ENCODE measurements at places on chromosomes 4 and X. TPM values are rescaled to one million over a fixed set of nuclear protein-coding genes. Genes with fewer than 3 reads are reported as not detected.

DNA sequence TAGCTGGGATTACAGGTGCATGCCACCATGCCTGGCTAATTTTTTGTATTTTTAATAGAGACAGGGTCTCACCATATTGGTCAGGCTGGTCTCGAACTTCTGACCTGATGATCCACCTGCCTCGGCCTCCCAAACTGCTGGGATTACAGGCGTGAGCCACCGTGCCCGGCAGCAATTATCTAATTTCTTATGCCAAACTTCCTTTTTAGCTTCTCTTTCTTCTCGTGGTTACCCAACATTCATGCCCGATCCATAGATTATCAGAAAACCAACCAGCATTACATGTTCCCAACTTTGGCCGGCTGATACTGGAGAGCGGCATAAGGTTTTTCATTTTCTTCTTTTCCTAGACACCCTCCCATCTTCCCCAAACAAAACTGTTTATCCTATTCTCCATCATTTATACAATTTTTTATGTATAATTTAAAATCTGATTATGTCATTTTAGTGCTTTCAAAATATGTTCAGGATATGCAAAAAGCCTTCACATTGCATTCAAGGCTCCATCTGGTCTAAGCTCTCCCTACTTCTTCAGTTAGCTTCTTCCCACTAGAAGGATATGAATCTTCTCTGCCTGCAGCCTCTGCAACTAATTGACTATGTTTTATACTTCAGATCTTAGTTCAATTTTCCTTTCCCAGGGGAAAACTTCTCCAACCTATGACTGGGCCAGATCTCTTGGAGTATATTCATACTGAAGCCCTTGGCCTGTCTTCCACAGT lies 8.7 kb downstream of the SLC7A11 start:
- H3K27me3 ChIP-seq, result no peaks in the 10 kb centered on the region
- no peaks in the 10 kb centered on the region for H3K36me3 ChIP-seq
- no peak overlapping the region for H3K27ac ChIP-seq
- DNase-seq, result no peak

Gene C4orf36
- 0.66 TPM for total RNA-seq

- H3K4me3 ChIP-seq, result no peak overlapping the region
- H3K4me1 ChIP-seq, result no peaks in the 10 kb centered on the region
- no peak for DNase-seq
- no peak overlapping the region for H3K27ac ChIP-seq
These were observed 41.0 kb downstream of the UGT2B28 start for GRCh38 chr4:69321153-69321729.

DNA sequence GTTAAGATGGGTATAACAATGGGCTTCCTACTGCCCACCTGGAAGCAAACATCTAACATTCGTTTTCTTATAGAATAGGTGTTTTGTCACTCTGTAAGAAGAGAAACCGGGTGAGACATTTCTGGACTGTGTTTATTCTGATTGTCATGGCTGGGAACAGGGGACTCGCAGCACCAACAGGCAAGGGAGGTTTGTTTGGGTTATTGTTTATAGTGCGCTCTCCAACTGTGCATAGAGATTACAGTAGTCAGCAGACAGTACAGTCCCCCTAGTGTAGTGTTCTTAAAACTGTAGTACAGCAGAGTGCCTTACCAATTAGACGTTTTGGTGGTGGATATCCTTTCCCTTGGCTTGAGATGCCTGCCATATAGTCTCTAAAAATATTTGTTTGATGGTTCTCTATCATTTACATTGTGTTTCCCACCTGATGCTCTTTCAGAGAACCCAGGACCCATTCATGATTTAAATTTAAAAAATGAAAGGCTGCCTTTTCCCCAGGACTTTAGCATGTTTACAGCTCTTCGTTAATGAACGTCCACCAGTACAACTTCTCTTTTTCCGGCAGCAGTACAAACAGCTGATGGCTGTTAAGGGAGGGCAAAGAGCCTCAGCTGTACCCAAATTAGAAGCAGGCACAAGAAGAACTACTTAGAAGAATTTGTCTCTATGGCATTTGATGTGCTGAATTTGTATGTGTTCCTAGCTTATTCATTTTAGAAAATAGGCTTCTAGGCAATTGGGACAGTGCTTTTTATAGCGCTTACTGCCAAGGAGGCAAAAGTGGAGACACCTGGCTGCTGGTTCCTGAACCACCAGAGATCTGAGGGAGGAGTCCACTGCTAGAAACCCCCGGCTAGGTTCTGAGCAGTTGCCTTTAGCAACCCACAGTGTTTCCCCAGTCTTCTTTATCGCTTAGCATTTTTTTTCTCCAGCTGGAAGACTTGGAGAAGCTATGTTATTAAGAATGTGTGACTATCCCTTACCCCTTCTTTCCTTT lies 1.0 kb upstream of the RNF150 start:
- no peaks in the 10 kb centered on the region for H3K36me3 ChIP-seq
- no peak overlapping the region for H3K27ac ChIP-seq
- no peaks in the 10 kb centered on the region for H3K27me3 ChIP-seq
- H3K4me3 ChIP-seq, result no peak overlapping the region
- peaks cover 30% of the 10 kb centered on the region for H3K4me1 ChIP-seq

GRCh38 chr4:28109801-28110200 lies 1249.2 kb downstream of the STIM2 start:
- no peaks in the 10 kb centered on the region for H3K36me3 ChIP-seq
- H3K27me3 ChIP-seq, result no peaks in the 10 kb centered on the region
- no peaks in the 10 kb centered on the region for H3K4me1 ChIP-seq
- H3K27ac ChIP-seq, result no peak overlapping the region
- H3K4me3 ChIP-seq, result no peak overlapping the region

Gene P2RY8
- 1.2 TPM for total RNA-seq

- H3K27ac ChIP-seq, result peak within 1 kb of the TSS; percentile 83
- H3K36me3 ChIP-seq, result no peaks in the 10 kb centered on the region
- peak within 1 kb of the TSS; percentile 68 for H3K4me3 ChIP-seq
- peaks cover 5% of the 10 kb centered on the region for H3K4me1 ChIP-seq
- peak; percentile 49 for DNase-seq
- no peaks in the 10 kb centered on the region for H3K27me3 ChIP-seq
These were observed at the start of gene ZNF41 for GRCh38 chrX:47482512-47483305. ZNF41 (minus strand) TSS chrX:47483222; CDS start chrX:47467481, 15,741 bp downstream.

DNA sequence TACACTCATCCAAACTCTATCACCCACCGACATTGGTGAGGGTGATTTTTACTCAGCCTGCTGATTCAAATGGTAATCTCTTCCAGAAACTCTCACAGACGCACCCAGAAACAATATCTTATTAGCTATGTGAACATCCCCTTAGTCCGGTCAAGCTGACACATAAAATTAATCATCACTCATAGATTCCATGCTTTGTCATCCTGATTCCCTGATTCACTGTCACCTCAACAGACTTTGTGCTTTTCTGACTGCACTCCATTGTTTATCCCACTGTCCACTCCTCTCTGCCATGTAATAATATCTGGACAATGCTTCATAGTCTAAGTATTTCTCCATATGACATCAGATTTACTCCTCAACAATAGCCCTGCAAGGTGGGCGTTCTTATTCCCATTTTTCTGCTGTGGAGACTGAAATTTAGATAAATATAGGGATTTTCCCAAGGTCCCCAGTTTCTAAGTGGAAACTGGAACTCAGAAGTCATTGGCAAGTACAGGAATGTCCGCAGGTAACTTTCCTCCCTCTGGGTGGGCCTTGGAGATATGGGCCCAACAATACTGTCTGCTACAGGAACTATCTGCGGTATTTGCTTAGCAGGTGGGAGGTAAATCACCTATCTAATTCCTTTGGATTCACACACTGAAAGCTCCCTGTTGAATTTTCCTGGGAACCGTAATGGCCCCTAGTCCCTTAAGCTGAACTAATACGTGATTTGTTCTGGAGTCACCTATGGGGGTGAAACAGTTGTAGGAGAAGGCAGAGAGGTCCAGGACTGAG lies 228.6 kb upstream of the BCOR start:
- no peaks in the 10 kb centered on the region for H3K4me1 ChIP-seq
- H3K36me3 ChIP-seq, result no peaks in the 10 kb centered on the region
- H3K27ac ChIP-seq, result no peak overlapping the region
- no peaks in the 10 kb centered on the region for H3K27me3 ChIP-seq
- no peak overlapping the region for H3K4me3 ChIP-seq

Gene FAT4
- 22.7 TPM for total RNA-seq

Gene MAGEE1
- 4.2 TPM for total RNA-seq

Gene PABPC1L2A
- total RNA-seq, result not detected

Gene IQCM
- total RNA-seq, result not detected

DNA sequence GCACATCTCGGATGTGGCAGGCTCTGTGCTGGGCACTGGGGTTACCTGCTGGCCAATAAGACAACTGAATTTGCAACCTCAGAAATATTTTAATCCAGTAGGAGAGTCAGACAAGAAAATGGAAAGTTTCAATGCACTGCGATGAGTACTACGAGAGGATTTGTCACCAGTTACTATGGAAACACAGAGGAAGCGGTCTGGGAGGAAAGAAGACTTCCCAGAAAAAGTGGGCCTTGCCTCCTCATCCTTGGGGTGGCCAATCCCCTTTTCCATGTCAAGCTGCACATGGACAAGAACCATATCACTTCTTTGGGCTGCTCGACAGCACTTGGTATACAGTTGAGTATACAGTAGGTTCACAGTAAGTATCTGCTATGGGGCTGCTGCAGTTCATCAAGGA lies 67.6 kb downstream of the FAM184B start:
- no peaks in the 10 kb centered on the region for H3K27me3 ChIP-seq
- H3K27ac ChIP-seq, result no peak overlapping the region
- no peak overlapping the region for H3K4me3 ChIP-seq
- no peaks in the 10 kb centered on the region for H3K4me1 ChIP-seq
- no peak for DNase-seq

- no peak overlapping the region for H3K4me3 ChIP-seq
- no peaks in the 10 kb centered on the region for H3K27me3 ChIP-seq
- H3K36me3 ChIP-seq, result no peaks in the 10 kb centered on the region
- no peak for DNase-seq
These were observed 19.0 kb downstream of the GAB3 start for GRCh38 chrX:154731881-154732280.

Gene STOX2
- 11.9 TPM for total RNA-seq

GRCh38 chr4:70818173-70818855 lies 21.4 kb downstream of the GRSF1 start:
- DNase-seq, result no peak
- no peaks in the 10 kb centered on the region for H3K4me1 ChIP-seq
- no peaks in the 10 kb centered on the region for H3K27me3 ChIP-seq
- H3K27ac ChIP-seq, result no peak overlapping the region
- peaks cover 71% of the 10 kb centered on the region for H3K36me3 ChIP-seq

- H3K36me3 ChIP-seq, result no peaks in the 10 kb centered on the region
- DNase-seq, result no peak
These were observed 476.3 kb upstream of the RPS6KA3 start for GRCh38 chrX:20743046-20743445.

DNA sequence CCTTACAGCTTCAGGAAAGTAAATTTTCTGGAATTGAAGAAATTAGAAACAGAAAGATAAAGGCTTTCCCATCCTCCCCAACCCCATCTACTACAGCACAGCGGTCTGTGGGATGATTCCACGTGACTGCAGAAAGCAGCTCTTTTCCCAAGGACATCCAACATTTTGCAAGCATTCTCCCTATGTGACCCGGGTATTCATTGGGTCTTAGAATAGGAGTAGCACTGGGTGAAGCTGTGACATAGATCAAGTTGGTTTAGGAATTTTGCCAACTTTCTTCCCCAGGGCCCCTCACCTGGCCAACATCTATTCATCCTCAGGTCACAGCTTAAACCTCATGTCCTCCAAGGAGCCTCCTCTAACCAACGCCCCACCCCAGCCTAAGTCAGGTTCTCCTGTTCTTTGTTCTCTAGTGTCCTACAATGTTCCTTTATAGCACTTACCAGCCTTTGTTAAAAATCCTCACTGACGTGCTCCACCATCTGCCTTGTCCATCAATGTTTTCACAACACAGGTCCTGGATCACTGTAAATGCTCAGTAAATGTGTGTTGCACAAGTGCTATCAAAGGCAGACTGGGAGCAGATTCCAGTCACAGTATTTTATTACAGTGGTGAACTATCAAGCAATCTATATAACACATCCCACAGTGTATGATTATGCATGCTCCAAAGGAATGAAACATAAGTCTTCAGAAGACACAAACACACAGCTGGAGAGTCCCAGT lies 80.9 kb upstream of the MTM1 start:
- no peaks in the 10 kb centered on the region for H3K4me1 ChIP-seq
- no peak overlapping the region for H3K4me3 ChIP-seq
- H3K36me3 ChIP-seq, result no peaks in the 10 kb centered on the region

DNA sequence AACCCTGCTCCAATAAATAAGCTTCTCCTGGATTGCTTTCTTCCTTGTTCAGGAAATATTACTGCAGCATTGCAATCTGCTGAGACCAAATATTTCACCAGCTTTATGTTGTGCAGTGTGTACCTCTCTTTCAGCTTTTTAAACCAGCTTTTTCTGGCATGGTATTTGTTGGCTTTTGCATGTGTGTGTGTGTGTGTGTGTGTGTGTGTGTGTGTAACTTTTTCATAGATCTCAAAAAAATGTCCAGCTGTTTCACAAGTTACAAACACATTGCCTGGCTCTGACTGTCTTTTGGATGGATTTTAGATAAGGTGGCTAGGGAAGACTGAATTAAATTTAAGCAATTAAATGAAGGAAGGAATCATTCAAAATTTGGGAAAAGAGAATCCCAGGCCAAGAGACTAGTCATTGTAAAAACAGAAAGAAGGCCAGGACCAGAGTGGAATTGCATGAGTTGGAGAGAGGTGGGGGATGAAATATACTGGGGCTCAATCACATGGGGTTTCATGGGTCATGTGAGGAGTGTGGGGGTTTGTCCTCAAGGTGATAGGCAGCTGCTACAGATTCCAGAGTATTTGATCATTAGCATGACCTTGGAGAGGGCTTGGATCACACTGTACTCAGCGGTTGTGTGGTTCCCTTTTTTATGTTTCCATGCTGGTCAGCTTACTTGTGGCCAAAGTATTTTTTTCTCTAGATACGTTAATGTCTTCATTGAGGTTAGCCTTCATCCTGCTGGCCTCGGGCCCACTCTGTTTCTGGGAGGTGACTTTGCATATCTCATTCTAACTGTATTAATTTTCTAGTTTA lies 357.7 kb upstream of the BOD1L1 start:
- no peaks in the 10 kb centered on the region for H3K4me1 ChIP-seq
- no peak overlapping the region for H3K27ac ChIP-seq
- H3K27me3 ChIP-seq, result no peaks in the 10 kb centered on the region
- H3K36me3 ChIP-seq, result no peaks in the 10 kb centered on the region
- H3K4me3 ChIP-seq, result no peak overlapping the region

Gene QRFPR
- not detected for total RNA-seq

DNA sequence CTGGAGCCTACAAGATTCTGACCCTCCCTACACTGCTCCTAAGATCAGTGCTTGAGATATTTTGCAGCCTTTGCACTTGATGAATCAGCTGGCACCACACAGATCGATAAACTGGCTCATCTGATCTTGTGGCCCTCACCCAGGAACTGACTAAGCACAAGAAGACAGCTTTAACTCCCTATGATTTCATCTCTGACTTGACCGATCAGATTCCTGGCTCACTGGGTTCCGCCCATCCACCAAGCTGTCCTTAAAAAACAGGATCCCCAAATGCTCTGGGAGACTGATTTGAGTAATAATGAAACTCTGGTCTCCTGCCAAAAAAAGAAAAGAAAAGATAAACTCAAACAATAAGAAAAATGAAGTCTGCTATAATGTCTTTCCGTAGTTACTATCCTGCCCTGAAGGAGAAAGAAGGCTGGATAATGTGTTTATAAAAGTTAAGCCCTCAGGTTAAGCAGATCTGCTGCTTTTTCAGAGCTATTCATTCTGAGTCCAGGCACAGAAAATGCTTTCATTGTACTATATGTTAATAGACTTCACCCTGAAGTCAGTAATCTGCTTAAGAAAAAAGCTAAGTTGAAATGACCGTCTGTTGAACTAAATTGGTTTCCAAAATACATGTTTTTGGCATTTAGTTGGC lies 795.2 kb downstream of the TRIML1 start:
- H3K4me1 ChIP-seq, result no peaks in the 10 kb centered on the region
- H3K27ac ChIP-seq, result no peak overlapping the region
- no peaks in the 10 kb centered on the region for H3K27me3 ChIP-seq
- no peaks in the 10 kb centered on the region for H3K36me3 ChIP-seq
- no peak for DNase-seq

Gene NUP62CL
- total RNA-seq, result not detected

Gene BCORL1
- 10.0 TPM for total RNA-seq

Measured in tibial nerve (tissue), 4 donors.